ENCODE measurements at places on chromosomes 2 and 18. TPM values are rescaled to one million over a fixed set of nuclear protein-coding genes. Genes with fewer than 3 reads are reported as not detected.

The MC5R gene
- 0.22 TPM for polyA plus RNA-seq

The CD8A gene
- polyA plus RNA-seq: 0.25 TPM

The ASXL3 gene
- 7.8 TPM for polyA plus RNA-seq

The IL37 gene
- 0.40 TPM for polyA plus RNA-seq

The ALKAL2 gene
- 4.9 TPM for polyA plus RNA-seq

The PLGLB2 gene
- 1.3 TPM for polyA plus RNA-seq

The ALPG gene
- polyA plus RNA-seq: not detected

- no peak for DNase-seq
Measured at GRCh38 chr2:30356071-30356470, 91.0 kb upstream of the LCLAT1 start.

DNA sequence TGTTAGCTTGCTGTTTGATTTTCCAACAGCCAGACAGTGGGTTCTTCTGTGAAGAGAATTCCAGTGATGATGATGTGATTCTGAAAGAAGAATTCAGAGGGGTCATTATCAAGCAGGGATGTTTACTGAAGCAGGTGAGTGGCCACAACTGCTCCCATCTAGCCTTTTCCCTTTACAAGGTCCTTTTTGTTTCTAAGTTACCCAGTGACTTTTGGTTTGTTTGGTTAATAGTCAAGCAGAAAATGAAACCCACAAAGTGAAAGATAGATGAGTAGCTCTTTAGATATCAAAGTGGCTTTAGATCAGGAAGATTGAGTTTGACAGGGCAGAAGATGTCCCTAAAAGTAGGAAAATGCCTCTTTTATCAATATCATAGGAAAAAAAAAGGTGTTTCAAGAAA lies 23.3 kb downstream of the PLEK start:
- DNase-seq: no peak

DNA sequence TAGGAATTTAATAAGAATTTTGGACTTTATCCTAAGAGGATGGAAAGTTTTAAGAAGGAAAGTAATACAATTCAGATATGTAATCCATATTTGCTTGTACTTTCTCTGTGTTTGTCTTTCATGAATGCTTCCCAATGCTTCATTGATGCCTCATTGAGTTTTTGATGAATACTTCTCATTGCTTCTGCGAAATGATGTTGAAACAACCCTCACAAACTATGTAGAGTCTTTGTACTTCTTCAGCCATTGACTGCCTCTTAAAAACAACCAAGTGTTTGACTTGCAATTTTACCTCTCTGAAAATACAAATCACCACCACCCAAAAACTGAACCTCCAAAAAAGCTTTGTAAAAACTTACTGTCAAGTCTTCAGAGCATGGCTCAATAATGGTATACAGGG lies 424.1 kb downstream of the ERBB4 start:
- no peak for DNase-seq

GRCh38 chr2:27591745-27592144 lies 8.9 kb downstream of the ZNF512 start:
- no peak for DNase-seq

GRCh38 chr2:2731816-2732284 lies 400.8 kb upstream of the MYT1L start:
- DNase-seq: no peak

DNA sequence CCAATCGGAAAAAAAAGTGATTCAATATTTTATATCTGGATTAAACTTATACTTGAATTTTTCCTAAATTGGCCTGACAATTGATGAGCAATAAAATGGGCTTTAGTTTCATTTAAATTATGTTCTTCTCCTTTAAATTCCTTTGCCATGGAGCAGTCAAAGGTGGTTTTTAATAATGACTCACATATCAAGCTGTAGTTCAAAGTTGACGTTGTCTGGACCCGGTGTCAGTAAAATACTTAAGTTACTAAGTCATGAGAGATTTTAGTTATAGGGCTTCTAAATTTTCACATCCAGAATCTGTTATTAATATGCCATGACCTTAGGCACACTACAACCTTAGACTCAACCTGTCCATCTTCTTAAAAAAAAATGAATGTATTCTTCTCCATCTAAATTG lies 62.5 kb downstream of the CDH2 start:
- DNase-seq: no peak

DNA sequence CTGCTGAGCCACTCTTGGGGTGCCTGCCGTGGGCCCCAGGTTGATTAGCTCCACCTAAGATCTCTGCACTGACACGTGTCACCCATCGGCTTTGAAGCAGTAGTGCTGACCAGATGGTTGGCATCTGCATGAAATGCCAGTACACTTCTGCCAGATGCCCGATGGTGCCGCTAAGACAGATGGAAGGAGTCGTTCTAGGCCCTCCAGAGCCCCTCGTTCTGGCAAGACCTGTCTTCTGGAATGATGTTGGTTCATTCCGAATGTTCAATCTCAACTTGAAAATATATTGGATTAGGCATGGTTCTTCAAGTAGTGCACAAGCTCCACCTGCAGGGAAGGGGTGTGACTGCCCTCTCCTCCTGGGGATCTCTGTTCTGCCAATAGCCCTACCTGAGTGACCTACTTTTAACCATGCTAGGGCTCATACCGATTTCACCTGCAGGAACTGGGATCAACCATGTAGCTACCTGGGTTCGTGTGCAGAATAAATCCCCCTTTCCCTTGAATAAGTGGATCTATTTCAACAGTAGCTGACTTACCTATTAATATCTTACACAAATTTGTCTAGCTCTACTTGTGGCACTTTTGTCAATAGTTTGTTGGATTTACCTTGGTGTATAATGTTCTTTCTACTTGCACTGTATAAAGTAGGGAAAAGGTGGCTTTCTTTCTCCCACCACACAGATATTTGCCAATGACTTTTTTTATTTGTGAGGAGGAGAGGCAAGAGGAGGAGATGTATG lies 342.6 kb downstream of the CTNNA2 start:
- no peak for DNase-seq

GRCh38 chr2:240970104-240970503 lies 28.3 kb upstream of the SNED1 start:
- DNase-seq: no peak

DNA sequence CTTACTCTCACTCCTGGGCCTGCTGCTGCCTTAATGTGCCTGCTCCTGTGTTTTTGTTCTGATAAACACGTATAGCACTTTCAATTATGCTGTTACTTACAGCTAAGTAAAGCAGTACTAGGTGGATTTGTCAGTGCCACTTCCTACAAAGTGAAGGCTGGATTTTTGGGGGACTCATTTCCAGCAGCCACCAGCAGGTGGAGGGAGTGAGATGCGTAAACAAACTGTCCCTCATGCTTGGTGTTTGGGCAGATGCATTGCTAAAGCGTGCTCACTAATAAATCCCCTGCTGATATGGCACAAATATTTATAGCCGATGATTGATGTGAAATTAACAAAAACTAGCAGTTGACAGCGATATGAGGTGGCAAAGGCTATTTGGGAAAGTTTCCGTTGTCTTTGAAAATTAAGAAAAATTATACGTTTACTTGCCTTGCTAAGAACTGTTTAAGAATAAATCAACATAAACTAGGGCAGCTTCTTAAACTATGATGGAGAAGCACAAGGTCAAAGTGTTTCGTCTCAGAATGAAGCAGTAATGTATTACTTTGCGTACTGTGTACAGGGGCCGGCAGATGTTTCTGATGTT lies 101.7 kb downstream of the AGAP1 start:
- peak; percentile 71 for DNase-seq

DNA sequence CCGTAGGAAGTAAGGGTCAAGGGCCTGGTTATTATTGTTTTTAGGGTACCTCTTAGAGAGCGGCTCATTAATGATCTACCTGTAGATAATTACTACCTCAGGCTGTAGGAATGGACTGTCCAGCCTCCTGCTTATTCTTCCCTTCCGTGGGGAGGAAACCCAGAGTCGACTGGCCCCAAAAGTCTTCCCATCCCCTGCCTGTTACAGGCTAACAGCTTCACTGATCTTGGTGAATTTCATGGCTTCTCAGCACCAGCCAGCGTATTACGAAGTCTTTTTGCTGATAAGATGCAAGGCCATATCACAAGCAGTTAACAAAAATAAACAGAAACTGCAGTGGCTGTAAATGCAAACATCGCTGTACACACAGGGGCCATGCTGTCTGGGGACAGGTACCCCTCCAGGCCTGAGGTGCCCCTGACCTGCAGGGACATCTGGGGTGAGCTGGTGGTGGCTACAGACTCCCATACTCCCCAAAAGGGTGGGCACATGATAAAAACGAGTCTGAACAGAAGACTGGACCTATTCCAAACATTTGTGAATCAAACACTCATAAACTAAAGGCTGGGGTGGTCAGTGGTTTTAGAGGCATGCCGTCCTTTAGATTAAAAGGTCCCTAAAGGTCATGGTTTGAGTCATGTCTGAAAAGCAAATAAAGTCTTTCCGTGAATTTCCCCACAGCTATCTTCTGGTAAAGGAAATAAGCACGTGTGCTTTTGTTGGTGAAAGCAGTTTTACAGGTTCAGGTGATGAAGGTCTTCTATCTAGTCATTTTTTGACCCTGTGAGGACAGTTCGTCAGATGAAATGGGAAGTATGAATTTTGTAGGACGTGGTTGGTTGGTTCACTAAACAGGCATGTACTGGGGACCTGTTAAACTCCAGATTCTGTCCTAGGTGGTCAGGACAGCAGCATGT lies 36.7 kb downstream of the TTC39C start:
- no peak for DNase-seq

DNA sequence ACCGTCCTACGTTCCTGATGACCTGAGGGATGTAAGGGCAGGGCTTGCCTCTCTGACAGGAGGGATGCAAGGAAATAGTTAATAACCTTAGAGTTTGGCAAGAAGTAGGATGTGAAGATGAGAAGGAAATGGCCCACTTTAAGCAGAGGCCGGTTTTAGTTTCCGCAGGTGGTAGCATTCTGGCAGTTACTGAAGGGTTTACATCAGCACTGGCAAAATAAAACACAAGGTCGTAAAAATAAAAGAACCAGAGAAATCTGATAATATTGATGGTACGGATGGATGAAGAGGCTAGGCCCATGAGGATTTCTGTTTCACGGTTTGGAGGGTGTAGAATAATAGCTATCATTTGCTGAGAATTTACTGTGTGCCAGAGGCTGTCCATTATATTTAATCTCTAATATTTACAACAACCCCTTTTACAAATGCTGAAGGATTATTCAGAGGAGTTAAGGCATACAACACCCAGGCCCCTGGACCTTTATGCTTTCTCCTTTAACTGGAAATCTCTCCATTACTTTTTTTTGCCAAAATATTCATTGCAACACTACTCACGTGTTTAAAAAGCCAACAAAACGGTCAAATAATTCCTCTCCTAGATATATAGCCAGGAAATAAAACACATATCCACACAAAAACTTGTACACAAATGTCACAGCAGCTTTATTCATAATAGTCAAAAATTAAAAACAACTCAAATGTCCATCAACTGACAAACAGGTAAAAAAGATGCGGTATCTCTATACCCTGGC lies 28.5 kb downstream of the DAPL1 start:
- no peak for DNase-seq

- no peak for DNase-seq
Measured at GRCh38 chr2:19709553-19709952, 192.2 kb downstream of the TTC32 start.

DNA sequence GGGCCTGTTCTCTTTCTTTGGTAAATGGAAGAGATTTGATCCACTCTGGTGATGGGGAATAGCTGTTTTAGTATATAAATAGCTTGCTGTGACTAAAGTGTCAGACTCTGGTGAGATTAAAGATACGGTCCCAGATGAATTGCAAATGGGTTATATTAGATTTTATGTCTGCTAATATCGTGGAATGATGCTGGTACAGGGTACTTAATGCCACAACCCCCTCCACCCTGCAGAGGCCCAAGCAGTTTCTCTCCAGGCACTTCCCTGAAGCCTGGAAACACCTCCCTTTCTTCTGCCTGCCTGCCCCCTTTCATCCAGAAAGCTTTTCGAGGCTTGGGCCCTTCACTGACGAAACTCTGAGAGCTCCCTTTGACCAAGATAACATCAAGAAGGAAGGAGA lies 21.4 kb upstream of the RFX8 start:
- no peak for DNase-seq

DNA sequence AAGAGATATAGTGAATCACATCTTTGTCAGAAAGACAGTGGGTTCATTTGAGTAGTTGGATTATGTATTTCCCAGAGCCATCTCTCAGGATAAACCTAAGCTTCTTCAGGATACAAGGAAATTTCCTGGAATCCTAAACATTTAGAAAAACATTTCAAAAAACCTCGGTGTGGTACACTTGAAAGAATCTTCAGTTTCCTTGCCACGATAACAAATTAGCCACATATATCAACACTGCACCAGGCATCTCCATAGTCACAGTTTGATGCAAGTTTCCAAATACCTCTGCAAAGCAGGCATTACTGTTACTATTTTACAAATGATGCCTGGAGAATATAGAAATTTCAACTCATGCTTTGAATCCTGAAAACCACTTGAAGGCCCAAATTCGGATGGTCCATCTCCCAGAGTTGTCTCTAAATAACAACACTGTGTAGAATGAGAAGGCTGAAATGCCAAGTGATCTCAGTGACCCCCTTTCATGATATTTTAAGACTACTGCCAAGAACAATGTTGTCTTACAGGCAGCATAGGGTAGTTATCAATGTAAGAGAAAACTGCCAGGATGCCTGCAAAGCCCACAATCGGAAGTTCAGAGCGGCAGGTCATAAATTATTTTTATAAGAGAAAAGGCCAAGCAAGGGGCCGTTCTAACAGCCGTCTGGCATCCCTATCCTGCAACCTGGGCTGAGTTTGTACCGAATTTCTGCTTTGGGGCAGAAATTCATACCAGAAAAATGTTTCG lies 307.9 kb downstream of the TXNL1 start:
- no peak for DNase-seq

DNA sequence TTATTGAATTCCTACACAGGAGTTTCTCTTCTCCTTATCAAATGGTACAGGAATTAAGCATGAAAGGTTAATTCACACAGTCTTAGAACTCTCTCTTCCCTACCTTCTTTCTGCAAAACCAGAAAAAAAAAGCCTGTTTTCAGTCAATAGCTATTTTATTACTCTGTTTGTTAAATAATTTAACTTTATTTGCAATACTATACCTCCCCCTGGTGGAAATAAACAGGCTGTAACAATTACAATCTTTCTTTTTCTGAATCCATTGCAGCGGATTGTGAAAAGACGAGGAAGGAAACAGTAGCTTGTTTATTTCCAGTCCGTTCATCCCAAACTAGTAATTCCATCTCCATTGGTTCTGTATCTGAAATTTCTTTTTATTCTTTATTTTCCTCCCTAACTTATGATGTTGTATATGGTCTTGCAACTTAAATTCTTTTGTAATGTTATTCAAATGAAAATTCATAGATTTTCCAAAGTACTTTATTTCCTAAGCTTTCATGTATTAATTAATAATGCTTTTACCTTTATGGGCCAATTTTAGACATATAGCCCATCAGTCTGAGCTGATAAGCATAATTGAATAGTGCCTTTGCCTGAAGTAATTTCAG lies 165.2 kb downstream of the SH3BP4 start:
- peak; percentile 66 for DNase-seq

DNA sequence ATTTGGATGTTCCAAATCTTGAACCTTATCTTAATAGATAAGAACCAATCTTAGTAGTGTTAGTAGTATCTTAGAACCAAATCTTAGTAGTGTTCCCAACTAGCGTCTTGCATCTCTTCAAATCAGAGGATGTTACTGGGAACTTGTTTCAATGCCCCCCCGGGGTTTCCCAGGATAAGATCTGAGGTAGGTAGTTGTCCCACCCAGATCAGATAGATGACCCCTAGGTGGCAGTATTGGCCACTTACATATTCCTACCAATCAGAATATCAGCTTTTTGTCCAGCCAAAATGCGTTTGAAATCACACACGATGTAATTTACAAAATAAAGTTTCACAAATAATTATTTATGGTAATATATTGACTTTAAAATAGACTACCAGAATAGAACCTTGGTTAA lies 314.8 kb downstream of the MBD2 start:
- DNase-seq: no peak

Data from left kidney (tissue), 8 donors.